Caki2 (cell line): ENCODE measurements at places on chromosomes 3 and 15.

- DNase-seq: peak; percentile 31
Observed at GRCh38 chr15:44541282-44541958, 4.5 kb downstream of the EIF3J start.

GRCh38 chr3:69368129-69368741 is 17.7 kb downstream of the FRMD4B start:
- no peak for DNase-seq

DNA sequence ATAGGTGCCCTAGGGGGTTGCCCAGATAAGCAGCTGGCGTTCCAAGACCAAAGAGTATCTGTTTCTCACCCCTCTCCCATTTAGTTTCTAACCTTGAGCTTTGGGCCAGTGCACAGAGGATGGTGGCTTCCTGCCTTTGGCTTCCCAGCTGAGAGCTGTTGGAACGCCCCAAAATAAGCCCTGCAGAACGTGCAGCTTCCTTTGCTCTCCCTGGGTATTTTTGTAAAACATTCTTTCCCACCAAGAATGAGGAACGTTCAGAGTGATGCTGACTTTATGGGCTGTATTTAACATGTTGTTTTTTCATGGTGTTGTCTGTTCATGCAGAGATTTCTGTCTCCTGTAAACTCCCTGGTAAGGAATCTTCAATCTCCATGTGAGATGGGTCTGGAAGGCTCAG is 63.8 kb downstream of the LPP start:
- no peak for DNase-seq

- no peak for DNase-seq
Observed at GRCh38 chr15:85832394-85832793, 37.7 kb upstream of the KLHL25 start.

- peak; percentile 28 for DNase-seq
Observed at GRCh38 chr15:48641416-48641815, 4.1 kb downstream of the FBN1 start.

DNA sequence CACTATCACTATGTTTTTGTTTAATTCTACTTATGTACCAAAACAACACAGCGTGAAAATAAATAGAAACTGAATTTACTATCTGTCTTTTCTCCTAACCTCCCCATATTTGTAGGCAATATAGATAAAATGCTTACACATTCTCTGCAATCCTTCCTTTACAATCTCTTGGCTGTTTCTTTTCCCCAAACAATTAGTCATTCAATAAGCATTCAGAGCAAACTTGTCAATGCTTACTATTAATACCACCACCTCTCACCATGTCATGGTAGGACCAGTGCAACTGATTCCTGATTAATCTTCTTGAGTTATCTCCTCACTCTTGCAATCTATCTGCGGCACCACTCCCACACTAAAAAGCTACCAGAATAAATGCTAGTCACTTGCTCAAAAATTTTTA is 74.0 kb upstream of the TTBK2 start:
- DNase-seq: no peak

DNA sequence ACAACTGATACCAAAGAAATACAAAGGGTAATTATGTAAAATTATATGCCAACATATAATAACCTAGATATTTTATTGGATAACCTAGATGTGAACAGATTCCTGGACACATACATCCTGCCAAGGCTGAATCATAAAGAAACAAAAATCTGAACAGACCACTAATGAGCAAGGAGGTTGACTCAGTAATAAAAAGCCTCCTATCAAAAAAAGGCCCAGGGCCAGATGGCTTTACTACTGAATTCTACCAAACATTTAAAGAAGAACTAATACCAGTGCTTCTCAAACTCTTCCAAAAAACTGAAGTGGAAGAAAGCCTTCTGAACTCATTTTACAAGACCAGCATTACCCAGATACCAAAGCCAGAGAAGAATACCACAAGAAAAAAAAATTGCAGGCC is 32.4 kb downstream of the THBS1 start:
- no peak for DNase-seq

DNA sequence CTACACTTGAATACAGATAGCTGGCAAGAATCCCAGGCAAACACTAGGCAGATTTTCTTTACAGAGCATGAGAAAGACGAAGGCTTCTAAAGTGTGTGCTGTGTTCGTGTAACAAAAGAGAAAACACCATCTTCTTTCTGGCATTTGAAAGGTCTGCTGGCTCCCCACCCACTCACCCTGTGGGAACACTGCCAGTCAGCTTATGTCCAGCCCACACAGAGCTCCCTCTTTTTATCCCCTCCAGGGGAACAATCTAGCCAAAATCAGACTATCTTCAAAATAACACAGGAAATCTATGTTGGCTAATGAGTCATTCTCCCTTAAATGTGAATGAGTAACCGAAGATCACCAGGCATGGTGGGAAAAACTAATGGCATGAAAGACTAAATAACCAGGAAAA is 45.6 kb upstream of the PAQR5 start:
- DNase-seq: peak; percentile 66

DNA sequence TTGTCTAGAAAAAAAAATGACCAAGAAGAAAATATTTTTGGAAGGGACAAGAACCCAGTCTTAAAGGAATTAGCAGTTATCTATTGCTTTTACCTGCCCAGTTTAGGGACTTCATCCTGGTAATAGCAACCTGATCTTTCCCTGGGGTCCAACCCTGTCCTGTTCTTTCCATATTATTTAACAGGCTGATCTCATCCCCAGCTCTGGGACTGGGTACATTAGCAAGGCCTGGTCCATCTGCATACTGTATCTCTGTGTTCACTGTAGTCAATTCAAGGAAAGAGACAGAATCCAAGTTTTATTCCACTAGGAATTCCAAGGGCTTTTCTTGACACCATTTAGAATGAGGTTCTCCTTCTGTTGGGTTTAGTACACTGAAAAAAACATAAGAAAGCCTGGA is 191.7 kb upstream of the GADL1 start:
- DNase-seq: no peak

DNA sequence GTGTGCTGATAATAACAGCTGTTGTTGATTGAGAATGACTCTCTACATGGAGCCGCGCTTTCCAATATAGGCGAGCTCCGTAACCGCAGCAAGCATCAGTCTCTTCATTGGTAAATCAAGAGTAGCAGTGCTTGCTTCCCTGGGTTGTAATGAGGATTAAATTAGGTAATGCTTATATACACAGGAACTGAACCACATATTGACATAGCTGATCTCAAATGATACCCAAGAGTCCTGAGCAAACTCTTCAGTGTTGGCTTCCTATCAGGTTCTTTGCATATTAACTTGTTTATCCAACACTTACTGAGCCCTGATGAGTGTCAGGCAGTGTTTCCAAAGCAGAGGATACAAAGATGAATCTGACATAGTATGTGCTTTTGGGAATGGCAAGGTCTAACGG is 46.4 kb upstream of the SLCO3A1 start:
- no peak for DNase-seq

GRCh38 chr15:76340198-76340802 is 3.7 kb downstream of the ISL2 start:
- no peak for DNase-seq

- DNase-seq: peak; percentile 90
Observed at GRCh38 chr15:81312790-81313543, 11.0 kb downstream of the STARD5 start.

GRCh38 chr3:186365202-186365974 is 3.4 kb upstream of the DGKG start:
- no peak for DNase-seq

GRCh38 chr15:74422265-74422651 is 11.5 kb downstream of the SEMA7A start:
- no peak for DNase-seq

GRCh38 chr15:87720235-87720634 is 536.3 kb downstream of the NTRK3 start:
- DNase-seq: no peak

GRCh38 chr15:29677455-29677854 is 144.8 kb downstream of the TJP1 start:
- DNase-seq: no peak

GRCh38 chr15:90062023-90062442 is 40.2 kb downstream of the IDH2 start:
- no peak for DNase-seq

- DNase-seq: no peak
Observed at GRCh38 chr15:22939652-22940061, 40.5 kb downstream of the CYFIP1 start.

DNA sequence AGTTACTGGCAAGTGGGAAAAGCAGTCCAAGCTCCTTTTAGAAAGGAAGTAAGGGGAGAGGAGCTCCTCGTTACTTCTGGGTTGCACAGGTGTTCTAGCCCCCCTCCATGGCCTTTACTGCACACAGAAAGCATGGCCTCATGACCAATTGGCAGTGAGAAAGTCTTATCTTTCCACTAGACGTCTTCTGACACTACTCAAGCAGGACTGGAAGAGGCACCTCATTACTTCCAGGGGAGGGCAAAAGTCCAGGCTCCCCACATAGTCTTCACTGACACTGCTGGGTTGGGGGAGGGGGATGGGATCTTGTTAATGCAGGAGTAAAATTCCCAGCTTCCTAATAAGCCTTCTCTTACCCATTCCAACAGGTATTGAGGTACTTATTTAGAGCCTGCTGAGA is 27.6 kb upstream of the TM2D3 start:
- no peak for DNase-seq

DNA sequence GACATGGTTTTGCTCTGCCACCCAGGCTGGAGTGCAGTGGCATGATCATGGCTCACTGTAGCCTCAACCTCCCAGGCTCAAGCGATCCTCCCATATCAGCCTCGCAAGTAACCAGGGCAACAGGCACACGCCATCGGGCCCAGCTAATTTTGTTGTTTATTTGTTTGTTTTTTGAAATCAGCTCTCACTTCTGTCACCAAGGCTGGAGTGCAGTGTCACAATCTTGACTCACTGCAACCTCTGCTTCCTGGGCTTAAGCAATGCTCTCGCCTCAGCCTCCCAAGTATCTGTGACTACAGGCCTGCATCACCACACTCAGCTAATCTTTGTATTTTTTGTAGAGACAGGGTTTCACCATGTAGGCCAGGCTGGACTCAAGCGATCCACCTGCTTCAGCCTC is 26.3 kb upstream of the PLCH1 start:
- DNase-seq: no peak

- DNase-seq: no peak
Observed at GRCh38 chr3:160448845-160449635, 546 bp downstream of the TRIM59 start.

DNA sequence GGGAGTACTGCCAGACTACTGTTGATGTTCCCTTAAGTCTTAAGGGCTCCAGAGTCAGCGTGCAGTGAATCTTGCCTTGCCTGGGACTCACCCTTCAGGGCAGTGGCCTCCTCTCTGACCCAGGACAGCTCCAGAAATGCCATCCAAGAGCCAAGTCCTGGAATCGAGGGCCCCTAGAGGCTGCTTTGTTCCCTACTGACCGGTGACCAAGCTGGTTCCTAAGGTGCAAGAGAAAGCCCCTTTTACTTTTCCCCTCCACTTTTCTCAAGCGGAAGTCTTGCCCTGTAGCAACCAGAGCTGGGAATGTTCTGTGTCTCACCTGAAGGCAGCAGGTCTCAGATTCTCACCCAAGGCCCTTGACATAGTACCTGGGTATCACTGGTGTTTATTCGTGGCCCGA is 238.0 kb downstream of the DOCK3 start:
- no peak for DNase-seq

DNA sequence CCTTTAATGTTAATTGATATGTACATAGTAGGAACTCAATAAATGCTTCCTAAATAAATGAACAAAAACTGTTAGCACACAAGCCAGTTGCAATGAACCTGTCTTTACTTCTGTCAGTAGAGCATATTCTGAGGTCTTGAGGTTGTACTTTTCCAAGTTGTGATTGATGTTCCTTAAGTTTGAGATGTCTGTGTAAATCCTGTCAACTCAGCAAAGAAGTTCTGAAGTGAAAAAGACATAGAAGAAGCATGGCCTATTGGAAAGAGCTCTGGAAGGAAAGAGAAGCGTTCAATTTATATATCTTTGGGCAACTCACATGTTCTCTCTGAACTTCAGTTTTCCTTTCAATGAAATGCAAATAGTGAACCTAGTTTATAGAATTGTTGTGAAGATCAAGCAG is 269.9 kb downstream of the AGBL1 start:
- DNase-seq: no peak

GRCh38 chr3:171459942-171460724 is at the start of gene TNIK:
Gene TNIK (minus strand): TSS chr3:171460405. CDS start chr3:171460063, 342 bp downstream.
- peak; percentile 98 for DNase-seq

- no peak for DNase-seq
Observed at GRCh38 chr15:41730543-41730942, 43.7 kb upstream of the MAPKBP1 start.

DNA sequence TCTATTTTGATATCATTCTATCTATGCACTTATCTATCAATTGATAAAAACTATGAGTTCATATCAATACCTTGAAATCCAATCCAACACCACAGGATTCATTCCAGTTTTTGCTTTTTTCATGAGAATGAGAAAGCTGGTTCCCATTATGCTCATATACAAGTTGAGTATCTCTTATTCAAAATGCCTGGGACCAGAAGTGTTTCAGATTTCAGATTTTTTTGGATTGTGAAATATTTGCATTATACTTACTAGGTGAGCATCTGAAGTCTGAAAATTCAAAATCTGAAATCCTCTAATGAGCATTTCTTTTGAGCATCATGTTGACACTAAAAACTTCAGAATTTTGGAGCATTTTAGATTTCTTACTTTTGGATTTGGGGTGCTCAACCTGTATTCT is 67.8 kb upstream of the DCBLD2 start:
- no peak for DNase-seq

DNA sequence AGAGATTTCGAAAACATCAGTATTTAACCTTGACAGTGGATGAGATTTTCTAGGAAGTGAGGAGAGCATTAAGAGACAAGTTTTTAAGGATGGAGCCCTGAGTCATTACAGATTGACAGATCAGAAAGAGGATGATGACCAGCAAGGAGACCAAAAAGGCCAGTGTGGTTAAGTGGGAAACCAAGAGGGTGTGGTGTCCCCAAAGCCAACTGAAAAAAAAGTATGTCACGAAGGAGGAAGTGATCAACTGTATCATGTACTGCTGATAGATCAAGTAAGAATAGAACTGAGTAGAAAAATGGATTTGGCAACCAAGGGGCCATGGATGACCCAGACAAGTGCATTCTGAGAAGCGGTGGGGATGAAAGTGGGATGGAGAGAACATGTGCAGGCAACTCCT is 491.8 kb downstream of the FHIT start:
- DNase-seq: no peak

- DNase-seq: no peak
Observed at GRCh38 chr3:111947231-111947630, 31.6 kb upstream of the ABHD10 start.
